ENCODE measurements at places on chromosomes 6 and 20.

GRCh38 chr20:35286077-35286898, 1.7 kb upstream of the EIF6 start:
- DNase-seq = no peak

DNA sequence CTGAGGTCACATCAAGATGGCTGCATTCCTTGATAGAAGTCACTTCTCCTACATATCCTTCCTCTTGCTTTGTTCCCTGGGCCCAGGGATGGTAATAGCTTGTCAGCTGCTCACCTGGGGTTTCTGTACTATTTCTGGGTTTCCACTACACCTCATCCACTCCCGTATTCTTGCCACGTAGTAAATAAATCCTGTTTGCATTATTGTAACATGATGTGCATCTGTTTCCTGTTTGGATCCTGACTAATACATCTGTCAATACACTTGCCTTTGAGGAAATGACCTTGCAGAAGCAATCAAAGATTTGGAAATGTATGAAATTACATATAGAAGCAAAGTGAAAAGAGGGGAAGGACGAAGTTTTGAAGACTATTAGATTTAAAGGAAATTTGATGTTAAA, 619.0 kb downstream of the PHF3 start:
- DNase-seq = no peak

DNA sequence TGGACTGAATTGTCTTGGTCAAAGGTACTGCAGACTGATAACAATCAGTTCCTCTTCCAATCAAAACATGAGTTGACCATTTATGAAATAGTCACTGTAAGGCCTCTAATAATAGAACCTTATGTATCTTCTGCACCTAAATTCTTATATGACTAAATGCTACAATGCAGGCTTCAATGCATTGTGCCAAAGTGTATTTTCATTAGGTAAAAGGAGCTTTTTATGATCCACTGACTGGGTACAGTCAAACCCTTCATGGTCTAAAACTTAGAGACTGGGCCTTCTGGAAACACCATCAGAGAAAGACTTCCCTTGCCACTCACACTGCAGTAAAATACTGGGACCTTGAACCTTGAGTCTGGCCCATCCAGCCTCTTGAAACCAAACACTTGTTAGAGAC, 16.3 kb downstream of the LGSN start:
- no peak for DNase-seq

DNA sequence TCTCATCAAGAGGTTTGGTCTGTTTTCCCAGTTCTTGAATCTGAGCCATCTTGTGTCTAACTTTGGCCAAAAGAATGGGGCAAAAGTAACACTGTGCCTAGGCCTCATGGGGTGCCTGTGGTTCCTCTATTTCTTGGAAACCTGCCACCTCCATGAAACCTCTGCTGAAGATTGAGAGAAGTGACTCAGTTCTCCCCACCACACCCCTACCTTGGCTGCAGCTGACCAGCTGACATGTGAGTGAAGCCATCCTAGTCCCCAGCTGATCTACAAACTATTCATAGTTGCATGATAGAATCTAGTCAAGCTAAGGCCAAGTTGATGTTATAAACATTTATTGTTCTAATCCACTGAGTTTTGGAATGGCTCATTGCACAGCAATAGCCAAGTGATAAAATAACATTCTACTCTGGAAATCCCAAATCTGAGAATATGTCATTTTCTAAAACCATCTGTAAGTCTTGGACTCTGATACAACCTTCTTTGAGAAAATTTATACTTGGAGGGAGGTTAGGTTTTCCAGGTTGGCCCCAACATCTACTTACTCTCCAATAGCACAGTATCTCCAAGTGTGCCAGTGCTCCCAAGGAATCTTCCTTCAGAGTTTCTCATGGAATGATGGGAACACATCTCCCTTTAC, 107.0 kb upstream of the SMLR1 start:
- DNase-seq = no peak

GRCh38 chr6:722608-723007, 29.7 kb upstream of the EXOC2 start:
- DNase-seq = no peak

DNA sequence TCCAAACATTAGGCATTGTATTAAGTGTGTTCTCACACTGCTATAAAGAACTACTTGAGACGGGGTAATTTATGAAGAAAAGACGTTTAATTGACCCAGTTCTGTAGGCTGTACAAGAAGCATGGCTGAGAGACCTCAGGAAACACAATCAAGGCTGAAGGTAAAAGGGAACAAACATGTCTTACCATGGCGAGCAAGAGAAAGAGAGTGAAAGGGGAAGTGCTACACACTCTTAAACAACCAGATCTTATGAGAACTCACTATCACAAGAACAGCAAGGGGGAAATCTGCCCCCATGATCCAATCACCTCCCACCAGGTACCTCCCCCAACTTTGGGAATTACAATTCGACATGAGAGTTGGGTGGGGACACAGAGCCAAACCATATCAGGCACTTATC, 86.6 kb upstream of the TOP1 start:
- DNase-seq = no peak

DNA sequence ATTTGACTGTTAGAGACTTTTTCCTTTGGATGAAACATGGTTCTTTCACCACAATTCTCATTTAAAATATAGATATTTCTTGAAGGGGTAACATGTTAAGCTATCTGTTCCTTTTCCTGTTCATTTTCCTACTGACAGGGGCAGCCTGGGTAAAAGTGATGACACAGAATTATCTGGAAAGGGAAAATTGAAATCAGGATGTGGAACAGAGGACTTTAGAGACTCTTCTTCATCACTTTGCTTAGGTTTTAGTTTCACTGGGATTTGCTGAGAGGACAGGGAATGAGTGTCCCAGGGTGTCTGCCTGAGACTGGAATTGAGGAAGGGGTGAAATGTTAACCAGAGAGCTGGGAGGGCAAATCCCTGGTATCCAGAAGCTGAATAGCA, 116.0 kb downstream of the RNF144B start:
- no peak for DNase-seq

- DNase-seq = no peak
Measured at GRCh38 chr6:167558246-167559177, 233.6 kb downstream of the TTLL2 start.

- no peak for DNase-seq
Measured at GRCh38 chr6:41724228-41724580, 11.2 kb downstream of the TFEB start.

GRCh38 chr6:168370310-168370991, 50.9 kb upstream of the DACT2 start:
- no peak for DNase-seq

DNA sequence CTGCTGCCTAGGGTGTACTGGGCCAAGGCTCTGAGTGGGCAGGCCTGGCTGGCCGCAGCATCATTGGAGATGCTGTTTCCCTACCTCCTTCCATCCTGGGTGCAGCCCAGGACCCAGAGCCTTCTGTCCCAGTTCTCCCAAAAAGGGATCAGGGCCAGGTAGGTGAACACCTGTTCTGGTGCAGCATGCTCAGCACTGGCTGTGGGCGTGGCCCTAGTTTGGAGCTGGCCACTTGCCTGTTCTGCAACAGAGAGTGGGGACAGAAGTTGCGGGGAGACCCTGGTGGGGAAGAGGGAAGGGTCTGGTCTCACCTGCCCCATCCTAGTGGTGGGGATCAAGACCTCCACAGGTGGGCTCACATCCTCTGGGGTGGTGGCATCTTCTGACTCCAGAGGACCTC, 1.4 kb upstream of the ARMC12 start:
- DNase-seq = no peak

DNA sequence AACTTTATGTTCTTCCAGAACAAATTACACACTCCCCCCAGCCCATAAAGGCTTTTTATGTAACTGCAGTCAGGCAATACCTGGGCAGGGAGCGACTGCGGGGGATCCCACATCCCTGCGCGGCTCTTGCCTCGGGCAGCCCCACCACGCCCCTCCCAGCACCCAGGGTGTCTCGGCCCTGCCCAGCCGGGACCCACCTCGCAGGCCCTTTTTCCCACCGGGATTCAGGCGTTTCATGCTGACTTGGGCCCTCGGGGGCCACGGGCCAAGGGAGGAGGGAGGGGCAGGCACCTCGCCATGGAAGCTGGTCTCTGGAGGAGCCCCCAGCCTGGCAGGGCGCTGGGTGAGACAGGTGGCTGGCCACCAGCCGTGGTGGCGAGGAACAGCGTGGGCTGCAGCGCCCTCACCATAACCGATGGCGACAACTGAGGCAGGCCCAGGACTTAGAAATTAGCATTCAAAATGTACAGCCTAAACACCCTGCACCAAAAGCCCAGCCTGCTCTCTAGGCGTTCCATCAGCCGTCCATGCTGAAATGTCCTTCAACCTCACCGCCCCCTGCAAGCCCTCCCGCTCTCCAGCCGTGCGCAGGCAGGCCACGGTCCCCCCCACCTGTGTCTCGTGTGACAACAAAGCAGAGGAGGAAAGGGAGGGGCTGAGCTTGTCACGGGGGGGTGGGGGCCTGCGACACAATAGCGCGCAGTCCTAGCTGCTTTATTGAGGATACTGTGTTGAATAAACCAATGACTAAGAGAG, 15.1 kb upstream of the FOXC1 start:
- no peak for DNase-seq

GRCh38 chr6:139641376-139641775, 266.9 kb upstream of the CITED2 start:
- DNase-seq = no peak

- DNase-seq = peak; percentile 54
Measured at GRCh38 chr6:165883851-165884640, 221.0 kb upstream of the PDE10A start.

GRCh38 chr6:7085911-7086310, 21.9 kb upstream of the RREB1 start:
- peak; percentile 26 for DNase-seq

GRCh38 chr6:22332216-22332615, 35.4 kb upstream of the PRL start:
- no peak for DNase-seq

DNA sequence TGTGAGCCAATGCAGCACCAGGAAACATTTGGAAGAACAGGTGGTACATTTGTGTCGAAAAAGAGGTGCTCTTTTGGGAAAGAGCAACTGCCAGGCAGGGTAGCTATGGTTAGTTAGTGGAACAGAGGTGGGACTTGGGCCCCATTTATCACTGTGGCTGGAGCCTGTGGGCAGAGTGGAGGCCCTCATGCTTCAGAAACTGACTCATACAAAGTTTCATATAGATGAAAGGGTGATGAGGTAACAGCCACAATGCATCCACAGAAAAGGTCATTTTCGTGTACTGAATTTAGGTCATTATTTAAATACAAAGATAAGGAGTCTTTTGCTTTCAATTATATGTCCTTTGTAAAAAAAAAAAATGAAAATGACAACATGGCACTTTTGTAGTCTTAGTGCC, 76.4 kb upstream of the HS3ST5 start:
- no peak for DNase-seq

DNA sequence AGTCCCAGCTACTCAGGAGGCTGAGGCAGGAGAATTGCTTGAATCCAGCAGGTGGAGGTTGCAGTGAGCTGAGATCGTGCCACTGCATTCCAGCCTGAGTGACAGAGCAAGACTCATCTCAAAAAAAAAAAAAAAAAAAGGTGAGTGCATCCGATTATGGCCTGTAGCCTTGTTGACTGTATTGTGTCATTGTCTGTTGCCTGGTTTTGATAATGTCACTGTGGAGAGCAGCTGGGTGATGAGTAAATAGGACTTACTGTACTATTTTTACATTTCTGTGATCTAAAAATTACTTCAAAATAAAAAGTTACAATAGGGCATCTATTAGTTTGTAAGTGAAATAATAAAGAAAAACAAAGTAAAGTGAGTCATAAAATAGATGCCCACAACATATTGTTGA, 134.1 kb upstream of the SALL4 start:
- no peak for DNase-seq

DNA sequence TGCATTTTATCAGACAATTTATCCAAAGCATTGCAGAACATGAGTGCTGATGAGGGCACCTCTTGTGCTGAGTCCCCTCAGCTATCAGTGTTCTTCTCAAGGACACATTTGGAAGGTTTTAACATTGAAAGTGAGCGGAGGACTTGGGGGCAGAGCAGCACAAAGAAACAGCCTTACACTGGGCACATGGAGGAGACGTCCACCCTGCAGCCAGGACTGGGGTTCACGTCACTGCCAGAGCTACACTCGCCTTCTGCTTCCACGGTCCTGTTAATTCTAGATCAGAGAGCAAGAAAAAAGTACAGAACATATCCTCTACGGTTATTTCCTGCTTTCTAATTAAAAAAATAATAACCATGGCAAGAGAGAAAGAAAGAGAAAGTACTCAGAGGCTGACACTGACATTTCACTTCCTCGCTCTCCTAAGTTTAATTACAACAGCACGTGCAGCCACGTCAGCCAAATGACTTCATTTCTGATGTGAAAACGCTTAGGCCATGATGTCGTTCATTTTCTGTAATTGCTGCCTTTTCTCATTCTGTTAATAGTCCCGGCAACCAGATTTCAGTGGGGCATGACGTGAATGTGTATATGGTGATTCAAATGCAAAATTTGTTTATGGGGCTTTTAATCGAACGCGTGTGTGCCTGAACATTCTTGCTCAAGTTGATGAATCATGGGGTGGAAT, 5.1 kb downstream of the PRND start:
- DNase-seq = peak; percentile 26

- no peak for DNase-seq
Measured at GRCh38 chr6:159999240-159999671, 30.4 kb downstream of the IGF2R start.

DNA sequence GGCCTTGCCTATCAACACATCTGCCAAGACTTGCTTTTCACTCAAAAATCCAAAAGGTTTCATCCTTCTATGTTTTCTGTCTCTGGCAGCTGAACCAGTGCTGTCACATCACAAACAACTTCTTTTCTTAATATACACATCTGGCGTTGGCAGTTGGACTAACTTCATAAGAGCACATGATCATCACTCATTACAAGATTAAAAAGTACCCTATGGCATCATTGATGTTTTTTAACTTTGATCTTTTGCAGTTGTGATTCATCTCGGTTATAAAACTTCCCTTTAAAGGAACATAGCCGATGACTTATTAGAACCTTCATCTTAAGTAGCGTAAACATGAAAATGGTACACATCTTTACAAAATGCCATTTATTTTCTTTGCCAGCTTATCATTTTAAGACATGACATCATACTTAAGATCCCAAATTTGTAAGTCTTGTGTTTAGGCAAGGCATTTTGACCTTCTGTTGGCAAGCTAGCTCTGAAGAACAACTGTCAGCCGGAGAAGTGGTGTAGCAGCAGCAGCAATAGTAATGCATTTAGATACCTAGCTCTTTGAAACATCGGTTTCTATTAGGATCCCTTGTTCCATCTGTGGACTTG, 64.2 kb upstream of the SUPT3H start:
- DNase-seq = no peak

DNA sequence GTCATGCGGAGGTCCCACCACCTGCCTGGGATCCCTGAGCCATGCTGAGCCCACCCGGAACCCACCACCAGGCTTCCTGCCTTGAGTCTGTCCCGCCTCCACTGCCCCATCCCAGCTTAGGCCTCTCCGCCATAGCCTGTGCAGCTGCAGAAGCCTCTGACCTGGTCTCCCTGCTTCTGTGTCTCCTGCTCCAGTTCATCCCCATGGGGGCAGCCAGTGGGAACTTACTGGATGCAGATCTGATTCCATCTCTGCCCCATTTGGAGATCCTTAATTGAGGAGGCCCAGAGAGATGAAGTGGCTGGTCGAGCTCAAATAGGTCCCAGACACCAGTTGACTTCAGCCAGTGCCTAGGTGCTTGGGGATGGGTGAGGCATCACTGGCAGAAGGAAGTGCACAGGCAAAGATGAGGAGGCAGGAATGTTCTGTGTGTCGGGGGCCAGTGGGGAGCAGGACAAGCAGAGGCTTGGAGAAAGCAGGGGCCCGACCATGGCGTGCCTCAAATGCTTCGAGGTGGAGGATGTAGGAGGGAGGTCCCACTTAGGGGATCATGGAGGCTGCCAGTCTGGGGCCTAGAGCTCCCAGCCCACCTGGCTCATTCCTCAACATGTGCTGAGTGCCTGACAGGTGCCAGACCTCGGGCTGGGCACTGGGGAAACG, 112.8 kb downstream of the TOX2 start:
- DNase-seq = no peak

Data from hepatic stellate cell (primary cell).